ENCODE measurements at places on chromosomes 1 and 21. TPM values are rescaled to one million over a fixed set of nuclear protein-coding genes. Genes with fewer than 3 reads are reported as not detected.

CYB561D1 gene
- polyA plus RNA-seq: 5.2 TPM

RBP7 gene
- polyA plus RNA-seq: 3.5 TPM

LAD1 gene
- 0.67 TPM for polyA plus RNA-seq

CLDN17 gene
- not detected for polyA plus RNA-seq

RNU1-3 gene
- 6.5 TPM for polyA plus RNA-seq

RAB3B gene
- 10.9 TPM for polyA plus RNA-seq

NPL gene
- polyA plus RNA-seq: 0.80 TPM
